ENCODE measurements at places on chromosomes 11 and 22.
A peak's percentile ranks its signal among the peaks of the same experiment; 100 is the strongest.

- DNase-seq, result peak; percentile 78
These were observed 14.8 kb upstream of the RPS3 start for GRCh38 chr11:75384438-75385080.

- no peak for DNase-seq
These were observed 28.0 kb upstream of the ZBED5 start for GRCh38 chr11:10885703-10886363.

- peak; percentile 86 for DNase-seq
These were observed 4.2 kb downstream of the MYRF start for GRCh38 chr11:61756452-61757212.

DNA sequence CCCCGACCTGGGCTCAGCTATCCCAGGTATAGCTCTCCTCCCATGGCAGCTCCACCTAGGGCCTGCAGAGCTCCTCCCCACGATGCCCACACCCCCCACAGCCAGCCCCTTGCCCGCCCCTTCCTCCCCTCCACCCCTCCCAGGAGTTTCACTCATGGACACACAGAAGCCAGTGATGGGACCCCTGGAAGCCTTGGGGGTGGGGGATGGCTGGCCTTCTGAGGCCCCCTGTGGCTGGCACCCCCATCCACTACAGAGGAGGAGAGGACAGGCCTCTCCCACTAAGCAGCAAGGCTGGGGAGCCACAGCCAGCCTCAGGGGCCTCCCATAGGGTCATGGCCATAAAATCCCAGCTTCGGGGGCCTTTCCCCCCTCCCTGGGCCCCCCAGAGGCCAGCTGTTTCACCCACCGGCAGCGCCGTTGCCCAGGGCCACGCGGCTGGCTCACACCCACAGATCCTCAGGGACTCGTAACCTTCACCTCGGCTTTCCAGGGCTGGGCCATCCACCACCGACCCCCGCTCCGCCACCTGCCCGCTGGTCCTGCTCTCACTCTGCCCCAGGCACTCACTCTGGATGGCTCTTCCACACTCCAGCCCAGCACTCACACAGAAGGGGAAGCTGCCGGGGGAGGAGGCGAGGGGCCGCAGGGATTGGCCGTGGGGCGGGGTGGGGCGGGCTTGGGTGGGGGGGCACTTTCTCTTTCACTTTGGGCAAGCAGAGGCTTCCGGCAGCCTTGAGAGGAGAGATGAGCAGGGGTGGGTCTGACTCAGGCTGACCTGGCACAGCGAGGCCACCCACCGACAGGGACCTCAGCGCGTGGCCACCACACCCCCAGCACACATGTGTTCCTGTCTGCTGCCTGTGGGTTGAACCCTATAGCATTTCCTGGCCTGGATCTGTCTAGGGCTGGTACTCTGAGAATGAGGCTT, 2.2 kb downstream of the SLC25A22 start:
- peak; percentile 99 for DNase-seq

DNA sequence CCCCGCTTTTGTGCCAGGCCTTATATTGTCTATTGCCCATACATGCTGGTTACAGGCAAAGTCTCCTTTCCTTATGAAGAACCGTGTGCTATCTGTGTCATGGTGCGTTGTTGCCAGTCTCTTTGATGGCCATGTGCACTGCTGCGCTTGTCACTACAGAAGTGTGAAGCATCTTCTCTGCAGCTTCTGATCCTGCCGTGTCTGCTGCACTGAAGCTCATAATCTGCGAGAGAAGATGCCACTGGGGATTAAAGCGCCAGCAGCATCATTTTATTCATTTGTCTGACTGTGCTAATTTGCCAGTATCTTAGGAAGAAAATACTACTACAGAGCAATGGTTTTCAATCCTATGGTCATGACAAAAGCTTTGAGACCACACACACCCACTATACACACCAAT, 330.1 kb downstream of the FAT3 start:
- no peak for DNase-seq

- DNase-seq, result peak; percentile 99
These were observed 18.4 kb downstream of the BCL9L start for GRCh38 chr11:118907051-118908042.

DNA sequence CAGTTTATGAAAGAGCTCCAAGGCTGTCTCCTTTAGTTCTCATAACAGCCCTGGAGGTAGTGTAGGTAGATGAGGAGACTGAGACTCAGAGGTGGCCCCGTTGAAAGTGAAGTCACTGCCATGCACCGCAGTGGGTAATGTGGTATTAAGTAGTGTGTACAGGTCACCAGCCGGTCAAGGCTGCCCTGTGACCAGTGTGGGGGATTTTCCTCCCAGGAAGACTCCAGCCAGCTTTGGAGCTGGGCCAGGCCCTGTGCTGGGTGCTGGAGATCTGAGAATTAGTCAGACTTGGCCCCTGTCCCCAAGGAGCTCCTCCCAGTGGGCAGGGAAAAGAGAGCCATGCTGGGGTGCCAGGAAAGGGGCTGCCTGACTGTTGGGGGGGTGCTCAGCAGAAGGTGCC, 5.3 kb downstream of the OMP start:
- DNase-seq, result no peak

DNA sequence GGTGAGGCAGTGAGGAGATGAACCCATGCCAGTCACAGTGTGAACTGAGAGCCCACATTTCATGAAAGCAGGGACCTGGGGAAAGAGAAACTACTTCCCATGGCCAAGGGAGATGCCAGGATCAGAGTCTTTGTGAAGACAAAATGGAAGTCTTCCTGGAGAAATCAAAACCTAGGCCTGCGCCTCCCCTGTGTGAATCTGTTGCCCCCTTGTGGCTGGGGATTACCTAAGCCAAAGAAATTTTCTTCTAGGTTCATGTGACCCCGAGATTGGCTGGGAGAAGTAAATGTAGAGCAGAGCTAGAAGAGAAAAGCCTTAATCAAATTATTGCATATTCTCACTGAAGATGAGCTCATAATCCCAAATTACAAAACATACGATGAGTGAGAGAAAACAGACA, 1075.3 kb downstream of the TBC1D22A start:
- DNase-seq, result no peak

GRCh38 chr11:16297332-16297731, 59.0 kb downstream of the SOX6 start:
- DNase-seq, result no peak

- DNase-seq, result no peak
These were observed 1.9 kb upstream of the ATL3 start for GRCh38 chr11:63672936-63673539.

GRCh38 chr11:63494975-63495374, 4.0 kb upstream of the PLAAT5 start:
- no peak for DNase-seq

DNA sequence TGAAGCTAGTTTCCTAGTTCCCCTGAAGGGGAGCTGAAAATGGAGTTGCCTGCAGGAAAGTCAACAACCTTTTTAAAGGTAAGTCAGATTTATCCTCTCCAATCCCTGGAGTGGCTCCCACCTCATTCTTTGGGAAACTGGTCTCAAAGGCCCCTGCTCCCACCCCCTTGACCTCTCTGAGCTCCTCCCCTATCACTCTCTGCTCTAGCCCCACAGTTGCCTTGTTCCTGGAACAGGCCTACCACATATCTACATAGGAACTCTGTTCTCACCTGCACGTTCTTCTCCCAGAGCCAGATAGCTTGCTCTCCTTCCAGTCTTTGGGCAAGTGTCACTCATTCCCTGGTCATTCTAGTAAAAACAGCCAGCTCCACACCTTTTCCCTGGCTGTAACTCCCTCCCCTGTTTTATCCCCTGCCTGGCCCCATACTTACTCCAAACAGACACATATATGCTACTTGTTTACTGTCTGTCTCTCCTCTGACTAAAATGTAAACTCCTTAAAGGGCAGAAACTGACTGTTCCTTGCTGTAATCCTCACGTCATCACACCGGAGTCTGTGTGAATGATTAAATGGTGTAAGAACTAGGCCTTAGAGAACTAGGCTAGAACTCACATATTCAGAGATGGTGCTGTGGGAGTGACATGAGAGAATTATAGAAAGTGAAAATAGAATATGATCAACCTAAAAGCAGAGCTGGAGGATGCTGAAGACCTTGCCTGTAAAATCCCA, 53.3 kb downstream of the TCF20 start:
- DNase-seq, result peak; percentile 19

DNA sequence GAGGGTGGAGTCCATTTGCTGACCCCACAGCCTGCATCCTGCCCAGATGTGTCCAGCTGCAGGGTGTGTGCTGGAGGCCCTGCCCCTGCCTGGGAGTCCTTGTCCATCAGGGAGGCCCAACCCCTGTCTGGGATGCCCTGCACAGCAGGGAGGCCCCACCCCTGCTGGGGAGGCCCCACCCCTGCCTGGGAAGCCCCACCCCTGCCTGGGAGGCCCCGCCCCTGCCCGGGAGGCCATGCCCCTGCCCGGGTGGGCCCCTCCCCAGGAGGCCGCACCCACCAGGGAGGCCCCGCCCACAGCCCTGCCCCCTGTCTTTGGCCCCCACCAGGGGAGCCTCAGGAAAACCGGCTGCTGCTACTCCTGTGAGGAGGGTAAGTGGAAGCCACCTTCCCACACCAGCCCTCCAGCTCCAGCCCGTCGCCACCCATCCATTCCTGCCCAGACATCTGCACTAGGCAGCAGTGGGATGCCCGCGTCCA, 37.2 kb downstream of the MUC5B start:
- DNase-seq, result no peak

- DNase-seq, result no peak
These were observed 44.2 kb downstream of the MRE11 start for GRCh38 chr11:94449437-94449836.

GRCh38 chr11:124222407-124222806, 18.5 kb upstream of the OR8G1 start:
- DNase-seq, result no peak

DNA sequence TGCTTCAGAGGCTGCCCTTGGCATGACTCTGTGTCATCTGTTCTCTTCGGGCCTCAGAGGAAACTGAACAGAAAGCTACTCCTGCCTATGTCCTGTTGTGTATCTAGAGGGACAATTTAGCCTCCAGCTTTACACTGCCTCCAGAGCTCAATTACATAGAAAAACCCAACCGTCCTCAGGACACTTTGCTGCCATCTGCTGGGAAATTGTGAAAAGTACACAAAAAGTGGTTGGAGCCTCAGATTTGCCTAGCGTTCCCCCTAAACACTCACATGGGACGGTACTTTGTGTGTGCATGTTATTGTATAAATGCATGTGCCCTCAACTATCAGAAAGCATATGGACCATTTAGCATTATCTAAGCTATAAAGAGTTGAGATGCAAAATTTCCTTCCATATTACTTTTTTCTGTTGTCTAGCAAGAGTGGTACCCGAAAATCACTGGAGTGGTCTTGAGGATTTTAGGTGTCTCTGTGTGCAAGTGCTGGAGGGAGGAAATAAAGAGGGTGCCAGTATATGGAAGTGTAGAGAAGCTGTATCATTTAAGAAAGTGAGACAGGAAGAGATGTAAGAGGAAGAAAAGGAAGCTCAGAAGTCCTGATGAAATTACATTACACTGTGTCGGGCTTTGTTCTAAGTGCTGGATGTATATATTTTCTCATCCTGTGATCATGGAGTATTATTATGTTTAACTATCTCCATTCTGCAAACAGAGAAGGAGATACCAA, 8.7 kb upstream of the MS4A4E start:
- no peak for DNase-seq

GRCh38 chr11:80196041-80196440, 755.2 kb upstream of the TENM4 start:
- no peak for DNase-seq

DNA sequence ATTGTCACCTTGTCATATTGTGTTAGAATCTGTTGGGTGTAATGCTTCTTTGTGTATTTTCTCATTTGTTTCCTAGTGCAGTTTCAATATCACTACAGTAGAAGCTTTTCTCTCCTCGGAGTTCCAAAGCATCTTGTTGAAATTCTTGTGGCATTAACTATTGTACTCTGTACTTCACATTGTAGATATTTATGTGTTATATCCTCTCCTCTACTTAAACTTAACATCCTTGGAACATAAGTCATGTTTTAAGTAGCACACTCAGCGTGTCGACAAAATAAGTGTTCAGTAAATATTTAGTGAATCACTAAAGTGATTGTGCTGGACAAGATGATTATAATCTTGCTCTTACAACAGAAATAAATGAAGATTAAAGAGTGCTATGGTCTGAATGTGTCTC, 201.7 kb downstream of the ARHGAP42 start:
- no peak for DNase-seq

DNA sequence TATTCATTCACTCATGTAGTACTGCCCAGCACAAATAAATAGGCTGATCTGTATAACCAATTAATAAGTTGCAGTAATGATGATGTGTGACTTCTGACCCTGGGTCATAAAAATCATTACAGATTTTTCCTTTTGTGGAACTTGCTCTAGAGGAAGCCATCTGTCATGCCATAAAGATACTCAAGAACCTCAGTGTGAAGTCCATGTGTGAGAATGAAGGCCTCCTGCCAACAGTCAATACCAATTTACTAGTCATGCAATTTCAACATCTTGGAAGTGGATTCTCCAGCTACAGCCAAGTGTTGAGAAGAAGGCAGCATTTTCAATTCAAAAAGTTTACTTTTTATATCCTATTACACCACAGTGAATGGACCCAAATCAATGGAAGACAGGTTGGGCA, 435.6 kb upstream of the LRRC4C start:
- DNase-seq, result no peak

DNA sequence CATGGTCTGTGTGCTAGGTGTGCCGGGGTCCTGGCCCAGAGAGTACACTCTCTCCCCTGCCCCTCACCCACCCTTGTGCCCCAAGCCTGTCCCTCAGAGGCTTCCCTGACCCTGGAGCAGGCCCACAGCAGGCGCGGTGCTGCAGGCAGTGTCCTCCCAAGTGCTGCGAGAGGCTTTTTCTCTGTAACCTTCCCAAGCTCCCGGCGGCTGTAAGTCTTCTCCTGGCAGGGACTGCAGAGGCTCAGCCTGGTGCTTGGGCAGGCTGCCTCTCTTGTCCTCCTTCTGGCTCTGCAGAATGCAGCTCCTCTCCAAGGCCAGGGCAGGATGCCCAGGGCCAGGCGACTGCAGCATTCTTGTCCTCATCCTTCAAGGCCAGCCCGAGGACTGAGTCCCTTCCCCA, 15.9 kb downstream of the RFPL1 start:
- DNase-seq, result no peak

- DNase-seq, result no peak
These were observed 36.2 kb downstream of the DLG2 start for GRCh38 chr11:85590848-85591483.

DNA sequence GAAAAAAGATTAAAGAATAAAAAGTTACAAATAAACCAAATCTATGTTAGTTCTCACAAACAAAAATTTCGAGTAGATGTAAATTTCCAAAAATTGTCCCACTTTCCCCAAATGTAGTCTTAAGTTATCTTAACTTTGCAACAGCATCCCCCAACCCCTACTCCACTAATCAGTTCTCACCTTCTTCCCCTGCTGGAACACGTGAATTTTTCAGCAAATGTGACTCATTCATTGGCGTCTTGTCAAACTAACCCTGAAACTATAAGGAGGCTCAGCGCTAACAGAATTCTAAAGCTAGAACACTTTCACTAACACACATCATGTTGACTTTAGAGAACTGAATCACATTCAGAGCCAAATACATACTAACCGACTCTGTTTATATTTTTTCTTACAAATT, 46.1 kb downstream of the PHF21A start:
- DNase-seq, result no peak

GRCh38 chr11:5665746-5666401, 19.0 kb downstream of the TRIM5 start:
- DNase-seq, result no peak

GRCh38 chr11:10604798-10605197, 36.3 kb upstream of the LYVE1 start:
- no peak for DNase-seq
